Brain microvascular endothelial cell (primary cell): ENCODE measurements at places on chromosomes 6 and 20.

DNA sequence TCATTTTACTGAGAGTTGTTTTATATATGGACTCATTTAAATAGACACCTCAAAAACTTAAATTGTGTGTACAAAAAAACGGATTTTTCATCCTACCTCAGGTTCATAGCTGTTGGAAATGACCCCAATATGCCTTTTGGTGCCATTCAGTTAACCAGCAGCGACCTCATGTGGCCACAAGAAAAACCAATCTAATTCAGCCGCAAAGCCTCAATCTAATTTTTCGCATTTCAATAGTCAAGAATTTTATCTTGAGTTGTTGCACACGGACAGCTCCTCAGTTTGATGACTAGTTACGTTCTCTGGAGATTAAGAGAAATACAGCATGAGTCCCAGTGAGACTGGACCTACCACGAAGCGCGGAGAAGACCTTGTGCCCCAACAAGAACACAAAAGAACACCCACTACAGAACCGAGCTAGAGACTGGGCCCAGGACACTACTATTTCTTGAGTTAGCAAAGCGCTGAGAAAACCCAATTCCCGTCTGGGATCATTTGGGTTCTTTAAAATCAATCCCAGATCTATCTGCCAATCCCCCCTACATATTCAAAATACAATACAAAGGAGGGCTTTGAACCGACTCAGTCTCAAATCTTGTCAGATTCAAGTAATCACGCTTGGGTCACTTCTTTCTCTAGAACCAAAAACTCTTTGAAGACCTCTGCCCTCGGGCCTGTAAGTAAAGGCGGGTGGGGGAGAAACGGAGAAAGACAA, 1.1 kb downstream of the TCP11 start:
- peak; percentile 57 for DNase-seq

DNA sequence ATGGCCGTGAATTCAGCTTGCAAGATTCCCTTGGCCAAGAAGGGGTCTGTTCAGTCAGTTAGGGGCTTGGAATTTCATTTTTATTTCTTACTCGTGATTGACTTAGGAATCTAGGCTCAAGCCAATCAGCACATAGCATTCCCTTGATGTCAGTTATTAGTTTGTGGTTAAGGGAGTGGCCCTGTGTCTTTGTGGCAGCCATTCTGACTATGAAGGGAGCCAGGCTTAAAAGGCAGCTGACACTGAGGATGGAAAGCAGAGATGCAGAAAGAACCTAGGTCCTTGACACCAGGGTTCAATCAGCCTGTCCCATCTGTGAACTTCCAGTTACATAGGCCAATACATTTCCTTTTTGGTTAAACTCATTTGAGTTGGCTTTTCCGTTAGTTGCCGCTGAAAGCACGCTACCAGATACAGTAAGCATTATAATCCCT, 48.1 kb downstream of the MCUR1 start:
- peak; percentile 28 for DNase-seq

GRCh38 chr20:35560541-35560940, 18.7 kb downstream of the ERGIC3 start:
- DNase-seq, result no peak

- DNase-seq, result peak; percentile 71
Measured at GRCh38 chr20:45358282-45359068, 4.5 kb upstream of the SYS1 start.

DNA sequence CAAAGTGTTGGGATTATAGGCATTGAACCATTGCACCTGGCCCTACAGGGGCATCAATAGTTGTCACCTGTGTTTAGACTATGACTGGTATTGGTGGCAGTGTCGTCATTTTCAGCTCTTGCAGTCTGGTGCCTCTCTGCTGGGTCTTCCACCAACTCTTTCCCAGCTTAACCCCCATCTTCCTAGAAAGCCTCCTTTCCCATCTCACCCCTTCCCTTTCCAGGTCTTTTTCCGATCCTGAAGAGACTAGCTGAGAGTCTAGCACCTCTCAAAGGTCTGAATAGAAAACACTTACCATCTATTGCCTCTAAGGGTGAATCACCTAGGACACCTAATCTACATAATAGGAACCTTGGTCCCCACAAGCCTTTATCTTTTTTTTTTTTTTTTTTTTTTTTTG, 71.0 kb downstream of the TCP11 start:
- no peak for DNase-seq

DNA sequence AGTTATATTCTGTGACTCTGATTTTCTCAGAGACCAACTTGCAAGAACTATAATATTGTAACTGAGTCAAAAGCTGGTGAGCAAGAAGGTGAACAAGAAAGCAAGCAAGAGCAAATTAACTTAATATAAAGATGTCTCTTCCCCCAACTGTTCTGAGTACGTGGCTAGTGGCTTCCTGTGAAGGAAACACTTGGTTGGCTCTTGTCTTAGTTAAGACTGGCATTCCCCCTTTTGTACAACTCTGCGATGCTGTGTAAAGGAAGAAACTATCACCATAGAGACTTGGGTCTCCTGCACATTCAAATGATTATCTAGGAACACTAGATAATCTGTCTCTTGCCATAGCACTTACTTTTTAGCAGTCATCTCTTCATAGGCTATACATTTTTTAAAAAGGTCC, 47.3 kb upstream of the TNFAIP3 start:
- DNase-seq, result no peak

DNA sequence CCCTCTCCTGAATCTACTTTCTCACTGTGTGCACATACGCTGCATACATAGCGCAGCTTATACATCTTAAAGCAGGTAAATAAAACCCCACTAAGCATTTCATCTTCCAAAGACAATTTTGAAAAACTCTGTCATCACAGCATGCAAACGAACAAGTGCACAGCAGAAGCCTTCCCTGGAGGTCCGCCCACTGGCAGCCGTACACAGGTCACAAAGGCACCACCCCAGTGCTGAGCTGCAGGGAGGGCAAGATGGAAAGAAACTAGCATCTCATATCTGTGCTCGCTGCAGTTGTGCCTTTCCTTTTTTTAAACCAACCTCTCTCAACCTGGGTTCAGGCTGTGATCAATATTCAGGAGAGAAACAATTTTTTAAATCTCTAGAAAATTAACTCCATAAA, 73.3 kb downstream of the HUS1B start:
- DNase-seq, result no peak

DNA sequence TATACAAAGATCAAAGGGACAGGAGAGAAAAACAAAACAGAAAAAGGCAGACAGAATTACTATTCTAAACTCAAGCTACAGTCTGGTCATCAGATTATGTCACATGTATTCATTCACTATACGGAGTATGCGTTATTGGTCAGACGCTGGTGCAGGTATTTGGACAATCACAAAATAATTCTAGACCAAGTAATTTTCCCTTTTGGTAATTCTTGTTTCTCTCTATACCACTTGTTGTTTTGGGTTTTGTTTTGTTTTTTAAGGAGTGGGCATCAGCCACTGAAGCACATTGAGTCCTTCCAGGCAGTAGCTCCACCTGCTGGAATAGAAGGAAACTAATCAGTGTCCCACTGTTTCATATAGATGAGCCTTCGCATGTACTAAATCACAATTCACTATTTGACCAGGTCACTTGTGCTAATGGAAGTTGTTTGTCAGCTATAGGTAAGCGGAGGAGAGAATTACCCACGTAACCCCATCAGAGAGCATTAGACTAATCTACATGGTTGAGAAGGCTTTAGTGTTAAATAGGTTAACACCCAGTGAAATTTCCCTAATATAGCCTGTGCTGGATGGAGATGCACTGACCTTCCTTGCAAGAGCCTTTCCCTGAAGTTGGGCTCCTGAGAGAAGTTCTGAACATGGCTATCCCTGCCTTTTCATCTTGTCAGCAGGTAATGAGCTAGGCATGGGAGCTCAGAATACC, 77.9 kb downstream of the TNFAIP3 start:
- peak; percentile 37 for DNase-seq
